LHCN-M2 (cell line): ENCODE measurements at places on chromosomes 13 and 19. TPM values are rescaled to one million over a fixed set of nuclear protein-coding genes. Genes with fewer than 3 reads are reported as not detected.

Gene ZNF541
- total RNA-seq, result not detected in 2 replicates

Gene GIPC3
- total RNA-seq, result 0.06 and 0.17 TPM in 2 replicates

Gene TSHZ3
- total RNA-seq, result 14.3 and 17.8 TPM in 2 replicates

Gene ZNF90
- 0.11 and 0.32 TPM in 2 replicates for total RNA-seq

Gene PBX4
- total RNA-seq, result 0.69 and 1.1 TPM in 2 replicates

Gene LMTK3
- 0.06 and 0.13 TPM in 2 replicates for total RNA-seq

Gene OVOL3
- not detected in 2 replicates for total RNA-seq

Gene ZNF234
- 6.1 and 8.2 TPM in 2 replicates for total RNA-seq

Gene CGB2
- 0.26 TPM in 1 of 2 replicates, not detected in the other for total RNA-seq

Gene F10
- 1.1 and 1.4 TPM in 2 replicates for total RNA-seq

Gene TRAPPC2B
- 20.6 and 21.4 TPM in 2 replicates for total RNA-seq

Gene IZUMO2
- not detected in 2 replicates for total RNA-seq

Gene CACNG8
- total RNA-seq, result under 0.01 and 0.06 TPM in 2 replicates

Gene TNNT1
- 52.6 and 73.4 TPM in 2 replicates for total RNA-seq

Gene NCR1
- not detected in 2 replicates for total RNA-seq

Gene MYO1F
- total RNA-seq, result 0.11 and 0.13 TPM in 2 replicates

Gene ADM5
- total RNA-seq, result 1.2 TPM in 2 replicates

Gene TMEM255B
- total RNA-seq, result 7.4 and 9.1 TPM in 2 replicates

Gene JOSD2
- 41.7 and 47.3 TPM in 2 replicates for total RNA-seq

Gene SULT2A1
- not detected in 2 replicates for total RNA-seq

Gene LILRA1
- total RNA-seq, result not detected in 2 replicates

Gene LIM2
- not detected in 2 replicates for total RNA-seq

Gene FGF14
- total RNA-seq, result 0.06 TPM in 1 of 2 replicates, not detected in the other

Gene C19orf67
- total RNA-seq, result not detected in 2 replicates

Gene FGF22
- not detected in 2 replicates for total RNA-seq

Gene KCNN1
- 0.06 TPM in 1 of 2 replicates, not detected in the other for total RNA-seq

Gene ZNF226
- total RNA-seq, result 22.4 and 24.7 TPM in 2 replicates

Gene CERS1
- total RNA-seq, result 0.96 and 2.5 TPM in 2 replicates

Gene SLITRK5
- total RNA-seq, result 0.11 and 0.13 TPM in 2 replicates

Gene SCN1B
- total RNA-seq, result 1.4 and 2.3 TPM in 2 replicates

Gene PRSS57
- not detected in 2 replicates for total RNA-seq

Gene C19orf38
- total RNA-seq, result not detected in 2 replicates

Gene ZNF723
- total RNA-seq, result not detected in 2 replicates

Gene CARS2
- 94.8 and 114 TPM in 2 replicates for total RNA-seq

Gene POGLUT2
- 10.6 and 11.5 TPM in 2 replicates for total RNA-seq

Gene KIR3DL2
- total RNA-seq, result not detected in 2 replicates

Gene ZNF83
- 46.2 and 59.2 TPM in 2 replicates for total RNA-seq

Gene BEST2
- 0.45 and 0.98 TPM in 2 replicates for total RNA-seq

Gene KLK3
- not detected in 2 replicates for total RNA-seq

Gene GSX1
- total RNA-seq, result not detected in 2 replicates

Gene CACTIN
- 32.3 and 35.8 TPM in 2 replicates for total RNA-seq

Gene NOVA2
- not detected in 2 replicates for total RNA-seq

Gene MCEMP1
- total RNA-seq, result not detected in 2 replicates

Gene BRCA2
- total RNA-seq, result 22.7 and 24.8 TPM in 2 replicates

Gene CGB5
- 1.1 TPM in 1 of 2 replicates, not detected in the other for total RNA-seq

Gene YJEFN3
- total RNA-seq, result 0.69 and 0.90 TPM in 2 replicates

Gene CD177
- not detected in 2 replicates for total RNA-seq

Gene SACS
- 82.8 and 88.1 TPM in 2 replicates for total RNA-seq

Gene ZNF132
- total RNA-seq, result 5.3 and 5.7 TPM in 2 replicates

Gene NOTCH3
- total RNA-seq, result 10.3 and 13.8 TPM in 2 replicates

Gene ZNF763
- total RNA-seq, result 0.69 and 1.7 TPM in 2 replicates

Gene C1QTNF9
- total RNA-seq, result not detected in 2 replicates

Gene GPI
- 186 and 194 TPM in 2 replicates for total RNA-seq
